H4 (cell line): ENCODE measurements at places on chromosomes 4 and X. TPM values are rescaled to one million over a fixed set of nuclear protein-coding genes. Genes with fewer than 3 reads are reported as not detected.
A peak's percentile ranks its signal among the peaks of the same experiment; 100 is the strongest.

- DNase-seq = no peak
Observed at GRCh38 chr4:147117431-147117830, 171.8 kb upstream of the TTC29 start.

DNA sequence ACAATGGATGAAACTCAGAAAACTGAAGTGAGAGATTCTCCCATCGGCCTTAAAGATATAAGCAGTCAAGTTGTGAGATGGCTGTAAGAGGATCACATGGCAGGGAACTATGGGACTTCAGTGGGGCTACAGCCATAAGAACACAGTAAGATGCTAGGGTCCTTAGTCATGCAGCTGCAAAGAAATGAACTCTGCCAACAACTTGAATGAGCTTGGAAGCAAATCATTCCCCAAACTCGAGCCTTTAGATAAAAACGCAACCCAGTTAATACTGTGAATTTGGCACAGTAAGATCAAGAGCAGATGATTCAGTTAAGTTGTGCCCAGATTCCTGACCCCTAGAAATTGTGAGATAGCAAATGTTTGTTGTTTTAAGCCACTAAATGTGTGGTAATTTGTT, 117.3 kb downstream of the FAM13A start:
- no peak for DNase-seq

DNA sequence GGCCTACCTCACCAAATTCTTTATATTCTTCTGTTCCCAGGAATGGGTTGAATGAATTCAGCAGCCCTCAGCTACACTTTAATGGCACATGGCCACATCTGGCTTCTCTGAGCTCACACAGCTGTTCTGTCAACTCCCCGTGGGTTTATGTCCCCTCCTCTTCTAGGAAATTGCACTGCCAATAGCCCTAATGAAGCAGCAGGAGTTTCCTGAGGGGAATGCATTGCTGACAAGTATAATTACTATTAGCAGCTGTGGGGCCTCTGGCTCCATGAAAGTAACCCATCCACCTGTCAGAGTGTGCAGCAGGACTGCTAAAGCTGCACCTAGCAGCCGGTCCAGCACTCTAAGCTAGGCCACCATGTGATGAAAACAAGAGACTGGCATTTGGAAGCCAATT, 50.3 kb downstream of the FTHL17 start:
- no peak for DNase-seq

GRCh38 chr4:123674762-123675465, 278.3 kb downstream of the SPRY1 start:
- no peak for DNase-seq

DNA sequence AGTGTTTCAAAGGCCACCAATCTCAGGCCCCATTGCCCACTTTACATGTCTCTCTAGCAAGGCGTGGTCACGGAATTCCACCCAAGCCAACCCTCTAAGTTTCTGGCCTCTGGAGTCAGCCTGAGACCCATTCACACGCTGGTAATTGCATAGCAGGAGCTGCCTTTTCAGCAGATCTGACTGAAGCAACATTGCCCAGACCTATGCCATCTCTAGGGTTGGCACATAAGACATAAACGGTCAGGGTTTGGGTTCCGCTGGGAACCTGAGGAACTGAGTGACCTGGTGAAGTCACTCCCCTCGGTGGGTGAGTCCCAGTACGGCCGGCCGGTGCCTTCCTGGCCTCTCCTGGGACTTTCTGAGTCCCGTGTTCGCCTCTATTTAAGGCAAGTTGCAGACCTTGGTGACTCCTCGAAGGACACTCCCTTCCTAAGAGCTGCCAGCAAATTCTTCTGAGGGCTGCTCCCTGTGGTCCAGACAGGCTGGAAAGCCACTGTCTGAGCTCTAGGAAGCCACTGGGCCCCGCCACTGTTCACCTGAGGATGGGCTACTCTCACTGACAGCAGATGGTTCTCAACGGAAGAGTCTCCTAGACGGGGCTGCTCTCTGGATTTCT, 15.9 kb downstream of the CTAG1A start:
- peak; percentile 63 for DNase-seq

- DNase-seq = no peak
Observed at GRCh38 chrX:64976673-64977040, 407 bp upstream of the ZC4H2 start.

DNA sequence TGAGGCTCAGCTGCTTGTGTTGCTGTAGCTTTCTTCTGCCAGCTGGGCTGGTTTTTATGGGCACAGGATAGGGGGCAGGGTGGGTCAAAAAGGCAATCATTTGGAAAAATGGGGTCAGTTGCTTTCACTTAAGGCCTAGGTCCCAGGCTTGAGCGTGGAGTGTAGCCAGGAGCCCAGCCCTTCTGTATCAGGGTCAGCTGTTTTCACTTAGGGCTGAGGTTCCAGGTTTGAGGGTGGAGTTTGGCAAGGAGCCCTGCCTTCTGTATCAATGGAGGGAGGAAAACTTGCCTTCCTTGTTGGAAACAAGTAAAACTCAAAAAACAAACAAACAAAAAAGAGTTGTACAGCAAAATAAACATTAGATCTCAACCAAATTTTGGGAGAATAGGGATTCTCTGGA, 37.0 kb upstream of the UGT8 start:
- DNase-seq = peak; percentile 7

DNA sequence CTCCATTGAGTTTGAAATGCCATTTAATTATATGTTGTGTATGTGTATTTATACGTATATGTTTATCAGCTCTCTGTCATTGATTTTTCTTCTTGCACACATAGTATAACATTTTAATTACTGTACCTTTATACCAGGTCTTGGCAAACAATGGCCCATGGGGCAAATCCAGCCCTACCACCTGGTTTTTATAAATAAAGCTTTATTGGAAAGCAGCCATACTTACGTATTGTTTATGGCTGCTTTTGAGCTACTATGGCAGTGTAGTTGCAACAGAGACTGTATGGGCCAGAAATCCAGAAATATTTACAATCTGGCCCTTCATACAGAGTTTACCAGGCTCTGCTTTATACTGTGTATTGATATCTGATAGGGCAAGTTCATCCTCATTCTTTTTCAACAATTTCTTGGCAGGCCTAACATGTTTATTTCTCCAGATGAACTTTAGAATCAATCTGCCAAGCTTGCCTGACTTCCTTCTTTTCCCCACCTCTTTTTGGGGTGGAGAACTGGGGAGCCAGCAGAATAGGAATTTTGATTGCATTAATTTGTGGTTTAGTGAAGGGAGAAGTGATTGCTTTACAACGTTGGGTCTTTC, 15.8 kb downstream of the DCUN1D4 start:
- DNase-seq = no peak

- no peak for DNase-seq
Observed at GRCh38 chr4:119783189-119783983, 154.8 kb upstream of the PDE5A start.

GRCh38 chrX:153794897-153795816, 689 bp downstream of the SSR4 start:
- DNase-seq = no peak

DNA sequence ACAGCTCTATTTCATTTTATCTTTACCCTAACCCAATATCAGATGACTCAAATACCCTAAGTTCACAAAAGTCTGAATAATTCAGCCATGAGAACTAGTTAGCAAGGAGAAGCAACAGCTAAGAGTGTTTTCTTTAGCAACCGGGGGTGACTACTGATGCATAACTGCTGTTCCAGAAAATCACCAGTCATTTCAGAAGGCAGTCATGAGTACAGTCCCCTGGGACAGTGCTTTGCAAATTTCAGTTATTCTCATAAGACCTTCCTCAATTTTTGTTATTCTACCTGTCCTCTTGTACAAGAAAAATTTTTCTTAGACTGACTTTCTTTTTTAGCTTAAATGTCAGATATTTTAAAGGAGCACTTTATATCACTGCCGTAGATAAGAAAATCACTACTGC, 16.4 kb downstream of the BANK1 start:
- DNase-seq = no peak

- no peak for DNase-seq
Observed at GRCh38 chr4:24482871-24483270, 101.5 kb downstream of the DHX15 start.

GRCh38 chrX:39654183-39654925, 443.4 kb downstream of the BCOR start:
- no peak for DNase-seq

The ETDB gene
- not detected in 2 replicates for total RNA-seq

The TLR10 gene
- 0.08 TPM in 1 of 2 replicates, not detected in the other for total RNA-seq

The DKK2 gene
- total RNA-seq = 0.87 and 3.3 TPM in 2 replicates

The CXCL1 gene
- not detected in 2 replicates for total RNA-seq

The SPANXA1 gene
- 17.0 TPM in 1 of 2 replicates, not detected in the other for total RNA-seq

The ARMCX2 gene
- total RNA-seq = 1.5 and 5.9 TPM in 2 replicates

The JCHAIN gene
- 1.3 TPM in 1 of 2 replicates, not detected in the other for total RNA-seq

The EDNRA gene
- total RNA-seq = not detected in 2 replicates

The SPANXB1 gene
- total RNA-seq = 2.2 and 4.1 TPM in 2 replicates

The GYPE gene
- not detected in 2 replicates for total RNA-seq

The CLIC2 gene
- 31.6 and 44.7 TPM in 2 replicates for total RNA-seq

The IL1RAPL1 gene
- total RNA-seq = 0.49 and 0.66 TPM in 2 replicates
